Cortex of kidney (tissue), 1 donor: ENCODE measurements at places on chromosomes 3 and 15.

GRCh38 chr15:89621547-89621946 lies 33.7 kb downstream of the KIF7 start:
- no peak for DNase-seq

- DNase-seq, result no peak
Observed at GRCh38 chr15:82810061-82810889, 847 bp downstream of the WHAMM start.

DNA sequence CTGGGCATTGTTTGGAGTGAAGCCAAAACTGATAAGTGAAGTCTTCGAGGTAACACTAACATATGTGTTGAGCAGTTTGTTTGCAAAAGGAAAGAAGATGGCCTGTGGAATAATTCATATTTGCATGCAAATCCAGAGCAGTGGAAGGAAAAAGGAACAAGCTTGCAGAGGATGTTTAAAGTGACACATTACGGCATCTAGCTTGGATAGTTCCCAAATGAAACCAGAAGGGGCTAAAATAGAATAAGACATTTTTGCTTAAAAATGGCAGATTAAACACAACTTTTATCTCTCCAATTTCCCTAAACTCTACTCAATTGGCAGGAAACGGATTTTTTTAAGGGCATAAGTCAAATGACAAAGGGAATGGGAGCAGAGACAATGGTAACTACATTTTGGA lies 25.4 kb upstream of the RYK start:
- no peak for DNase-seq

GRCh38 chr3:171875923-171876412 lies 32.8 kb downstream of the TMEM212 start:
- DNase-seq, result no peak

GRCh38 chr15:34732430-34732829 lies 22.4 kb downstream of the GJD2 start:
- no peak for DNase-seq

- no peak for DNase-seq
Observed at GRCh38 chr3:18121020-18121419, 304.1 kb downstream of the SATB1 start.

GRCh38 chr3:117054556-117054955 lies 345.0 kb downstream of the TUSC7 start:
- DNase-seq, result no peak

GRCh38 chr3:102595057-102595456 lies 160.2 kb downstream of the ZPLD1 start:
- no peak for DNase-seq

- no peak for DNase-seq
Observed at GRCh38 chr3:73813291-73813690, 188.6 kb upstream of the PDZRN3 start.

DNA sequence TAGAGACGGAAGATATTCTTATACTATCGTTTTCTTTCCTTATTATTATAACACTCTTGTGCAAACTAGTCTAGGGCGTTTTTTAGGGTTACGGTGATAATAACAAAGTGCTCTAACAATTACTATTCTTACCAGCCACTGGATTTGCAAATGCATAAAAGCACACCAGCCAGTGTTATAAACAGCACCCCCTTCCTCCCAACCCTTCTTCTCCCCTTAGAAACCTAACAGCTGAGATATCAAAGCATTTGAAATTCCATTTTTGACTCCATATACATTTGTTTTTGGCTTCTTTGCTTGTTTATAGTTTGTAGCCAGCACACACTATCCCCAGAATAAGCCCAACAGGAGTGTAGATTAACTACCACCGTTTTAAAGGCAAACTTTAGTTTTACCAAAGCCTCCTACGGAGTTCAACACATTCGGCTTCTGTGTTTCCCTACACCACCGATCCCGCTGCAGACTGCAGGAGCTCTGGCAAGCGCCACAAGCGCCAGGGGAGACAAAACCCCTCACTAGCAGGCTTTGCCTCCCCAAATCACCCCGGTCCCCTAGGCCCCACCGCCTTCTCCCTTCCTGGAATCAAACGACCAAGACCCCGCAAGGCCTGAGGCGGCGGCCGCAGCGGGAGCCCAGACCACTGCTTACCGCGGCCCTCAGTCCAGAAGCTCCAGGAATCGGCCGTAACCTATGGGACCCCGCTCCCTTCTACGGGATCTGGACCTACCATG lies 461 bp downstream of the COPB2 start:
- no peak for DNase-seq

- no peak for DNase-seq
Observed at GRCh38 chr3:89867286-89867685, 759.9 kb downstream of the EPHA3 start.

DNA sequence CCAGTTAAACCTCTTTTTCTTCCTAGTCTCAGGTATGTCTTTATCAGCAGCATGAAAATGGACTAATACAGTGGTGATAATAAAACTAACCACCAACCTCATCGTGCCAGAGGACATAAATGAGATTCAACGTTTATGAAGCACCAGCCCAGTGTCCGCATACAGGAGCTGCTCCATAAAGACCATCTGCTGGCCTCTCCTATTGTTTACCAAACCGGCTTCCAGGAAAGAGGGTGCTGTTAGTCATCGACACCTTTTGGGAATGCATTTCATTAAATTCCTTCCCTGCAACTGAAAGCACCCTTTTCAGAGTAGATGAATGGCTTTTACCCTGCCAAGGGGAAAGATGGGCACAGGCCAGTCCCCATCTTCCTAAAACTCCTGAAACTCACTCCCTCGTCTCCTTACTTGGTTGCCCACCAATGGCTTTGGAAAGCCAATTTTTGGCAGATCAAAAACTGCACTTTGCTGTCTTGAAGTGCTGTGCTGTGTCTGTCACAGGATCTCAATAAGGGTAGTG lies 122.1 kb downstream of the AQP9 start:
- no peak for DNase-seq

DNA sequence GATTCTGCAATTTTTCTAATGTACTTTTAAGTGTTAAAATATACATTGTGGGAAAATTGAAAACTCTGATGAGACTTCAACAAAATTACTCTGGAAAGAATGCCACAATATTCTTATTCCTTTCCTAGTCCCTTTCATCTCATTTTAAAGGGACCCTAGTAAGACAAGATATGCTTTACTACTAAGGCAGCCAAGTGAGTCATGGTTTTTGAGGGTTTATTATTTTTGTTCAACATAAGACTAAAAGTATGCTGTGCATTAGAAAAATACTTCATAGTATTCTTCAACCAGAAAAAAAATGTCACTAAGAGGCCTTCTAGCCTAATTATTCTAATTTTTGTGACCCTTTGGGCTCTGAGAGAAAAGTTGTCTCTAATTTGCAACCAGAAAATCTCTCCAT lies 7.4 kb downstream of the IL12A start:
- DNase-seq, result no peak

DNA sequence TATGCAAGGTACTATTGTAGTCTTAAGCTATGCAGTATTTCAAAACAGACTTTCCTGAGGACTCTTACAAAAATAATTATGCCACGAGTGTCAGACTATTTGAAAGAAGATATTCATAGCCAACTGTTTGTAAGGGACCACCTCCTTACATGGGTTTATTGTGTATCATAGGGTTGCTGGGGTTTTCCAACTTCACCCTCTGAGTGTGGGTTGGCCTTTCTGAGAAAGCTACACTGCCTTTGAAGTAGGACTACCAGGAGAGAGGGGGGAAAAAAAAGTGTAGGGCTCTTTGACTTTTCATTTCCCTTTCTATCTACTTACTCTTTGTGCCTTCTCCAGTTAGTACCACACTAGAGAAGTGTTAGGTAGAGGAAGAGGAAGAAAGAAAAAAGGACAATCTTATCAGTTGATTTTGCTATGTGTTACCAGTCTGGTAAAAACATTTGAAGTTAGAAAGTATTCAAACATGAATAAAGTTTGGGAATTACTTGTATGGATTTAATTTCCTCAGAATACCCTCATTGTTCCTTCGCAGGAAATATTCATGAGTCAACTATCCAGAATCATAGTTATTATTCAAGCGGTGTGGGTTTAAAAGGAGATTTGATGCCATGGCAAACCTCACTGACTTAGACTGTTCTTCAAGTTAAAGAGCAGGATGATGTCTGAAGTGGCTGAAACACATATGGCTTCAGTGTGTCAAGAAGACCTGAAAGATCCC lies 329.3 kb upstream of the THBS1 start:
- no peak for DNase-seq

DNA sequence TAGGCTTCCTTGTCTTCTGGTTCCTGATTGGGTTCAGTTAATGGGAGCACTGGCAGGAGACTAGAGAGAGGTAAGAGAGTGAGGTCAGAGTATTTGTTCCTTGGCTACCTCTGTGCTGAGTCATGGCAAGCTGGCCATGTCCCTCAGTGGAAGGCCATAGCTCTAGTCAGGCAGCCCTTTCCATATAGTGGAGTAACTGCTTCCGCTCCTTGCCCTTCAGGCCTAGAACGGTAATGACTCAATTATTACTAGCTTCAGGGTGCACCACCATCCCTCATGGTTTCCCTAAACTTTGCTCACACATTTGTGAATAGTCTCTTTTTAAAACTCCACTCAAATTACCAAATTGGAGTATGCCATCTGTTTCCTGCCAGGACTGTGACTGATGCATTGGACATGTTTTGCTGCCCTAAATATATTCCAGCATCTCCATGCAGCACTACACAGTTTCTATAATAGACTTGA lies 10.5 kb upstream of the ANO10 start:
- DNase-seq, result no peak

- no peak for DNase-seq
Observed at GRCh38 chr15:41809121-41809520, 18.8 kb upstream of the JMJD7 start.

DNA sequence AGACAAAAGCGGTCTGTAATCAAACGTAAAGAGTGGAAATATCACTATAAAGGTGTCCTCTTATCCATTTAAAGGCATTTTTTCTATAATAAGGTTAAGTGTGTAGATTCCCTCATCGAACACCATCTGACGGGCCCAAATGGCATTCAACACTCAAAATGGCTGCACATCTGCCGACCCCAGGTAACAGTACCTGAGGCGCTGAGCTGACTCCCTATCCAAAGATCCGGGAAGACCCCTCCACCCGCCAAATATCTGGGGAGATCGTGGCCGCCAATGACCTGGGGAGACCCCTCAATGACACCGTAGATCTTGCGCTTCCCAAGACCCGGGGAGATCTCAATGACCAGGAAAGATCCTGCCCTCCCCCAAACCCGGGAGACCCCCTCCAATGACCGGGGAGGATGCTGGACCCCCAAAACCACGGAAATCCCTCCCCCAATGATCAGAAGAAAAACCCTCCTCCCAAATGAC lies 476 bp downstream of the IP6K2 start:
- DNase-seq, result no peak

DNA sequence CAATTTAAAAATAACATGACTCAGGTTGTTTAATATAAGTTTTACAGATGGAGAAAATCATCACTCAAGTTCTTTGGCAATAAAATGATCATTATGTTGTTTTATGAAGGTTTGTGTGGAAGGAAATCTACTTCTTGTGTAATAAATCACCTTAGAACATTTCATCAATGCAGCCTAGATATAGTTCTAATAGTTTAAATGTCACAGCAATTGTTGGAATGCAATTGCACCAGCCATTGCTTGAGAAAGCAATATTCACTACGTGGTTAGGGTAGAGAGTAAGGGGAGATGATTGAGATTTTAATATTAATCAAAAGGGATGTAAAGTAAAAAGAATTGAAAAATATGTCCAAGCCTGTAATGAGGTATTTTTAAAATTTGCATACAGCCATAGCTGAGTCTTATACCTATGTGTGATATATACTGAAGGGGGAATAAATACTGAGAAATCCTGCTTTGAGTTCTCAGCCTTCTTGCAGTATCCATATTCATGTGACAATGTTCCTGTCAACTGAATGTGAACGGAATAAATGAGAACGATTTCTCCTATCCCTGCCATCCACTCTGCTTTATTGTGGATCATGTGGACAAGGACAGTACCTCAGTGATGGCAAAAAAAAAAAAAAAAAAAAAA lies 257.9 kb downstream of the OTOL1 start:
- DNase-seq, result no peak

GRCh38 chr15:98503970-98504369 lies 144.4 kb upstream of the IGF1R start:
- DNase-seq, result no peak

GRCh38 chr3:14335774-14336748 lies 66.3 kb upstream of the SLC6A6 start:
- no peak for DNase-seq
